GM04504 (cell line): ENCODE measurements at places on chromosomes 2 and 18.

GRCh38 chr2:36097022-36097421 lies 258.6 kb upstream of the CRIM1 start:
- no peak for DNase-seq

GRCh38 chr2:176409671-176410070 lies 140.4 kb downstream of the MTX2 start:
- no peak for DNase-seq

- DNase-seq = peak; percentile 16
Measured at GRCh38 chr2:197777823-197778407, 7.2 kb downstream of the BOLL start.

- DNase-seq = no peak
Measured at GRCh38 chr2:74575320-74575719, 20.8 kb downstream of the DOK1 start.

GRCh38 chr2:10844097-10844496 lies 31.5 kb upstream of the PDIA6 start:
- peak; percentile 14 for DNase-seq

DNA sequence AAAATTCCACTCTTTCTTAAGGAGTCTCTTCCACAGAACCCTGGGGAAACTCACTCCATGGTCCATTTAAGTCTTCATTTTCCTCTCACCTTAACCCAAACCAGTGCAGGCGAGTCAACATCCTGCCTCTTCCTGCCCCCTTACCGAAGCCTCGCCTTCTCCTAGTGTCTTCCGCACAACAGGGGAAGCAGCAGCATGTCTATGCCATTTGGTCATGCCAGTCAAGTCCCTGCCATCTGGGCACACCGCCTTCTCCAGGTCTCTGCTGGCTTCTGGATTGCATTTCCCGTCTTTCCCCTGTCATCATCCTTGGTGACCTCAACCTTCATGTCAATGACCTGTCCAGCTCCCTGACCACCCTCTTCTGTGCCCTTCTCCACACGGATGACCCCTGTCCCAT lies 77.3 kb upstream of the FZD7 start:
- DNase-seq = no peak

- no peak for DNase-seq
Measured at GRCh38 chr18:36843784-36844183, 14.9 kb downstream of the KIAA1328 start.

GRCh38 chr2:161316701-161317100 lies 8.5 kb downstream of the PSMD14 start:
- no peak for DNase-seq

- DNase-seq = no peak
Measured at GRCh38 chr18:51088410-51088809, 58.4 kb downstream of the SMAD4 start.

- no peak for DNase-seq
Measured at GRCh38 chr2:69114534-69114933, 101.6 kb downstream of the ANTXR1 start.

DNA sequence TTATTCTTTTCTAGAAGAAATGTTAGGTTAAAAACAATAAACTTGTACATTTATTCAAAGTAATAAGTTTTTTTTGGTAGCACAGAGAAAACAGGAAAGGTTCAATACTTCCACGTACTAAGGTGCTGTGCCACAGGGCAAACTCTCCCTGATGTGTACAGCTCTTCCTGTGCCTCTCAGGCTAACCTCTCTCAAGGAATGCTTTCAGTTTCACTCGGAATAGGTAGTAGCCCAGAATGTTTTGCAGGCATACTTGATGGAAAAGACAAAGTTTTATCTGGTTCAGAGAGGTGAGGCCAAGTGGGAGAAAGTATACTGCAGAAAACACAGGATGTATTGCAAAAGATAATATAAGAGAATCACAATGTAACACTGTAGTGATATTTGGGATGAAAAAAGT lies 171.0 kb upstream of the ZFP36L2 start:
- DNase-seq = no peak

GRCh38 chr2:161373942-161374341 lies 42.2 kb upstream of the TBR1 start:
- peak; percentile 4 for DNase-seq

- DNase-seq = no peak
Measured at GRCh38 chr2:195395362-195395761, 261.7 kb upstream of the SLC39A10 start.
